Esophagus squamous epithelium (tissue), 5 donors: ENCODE measurements at places on chromosomes 7 and 10. TPM values are rescaled to one million over a fixed set of nuclear protein-coding genes. Genes with fewer than 3 reads are reported as not detected.

Gene CTNNA3
- total RNA-seq = 1.9 TPM

Gene GATA3
- 1.3 TPM for total RNA-seq

Gene SLC16A12
- 1.3 TPM for total RNA-seq

Gene NME8
- total RNA-seq = not detected

Gene FAM25C
- not detected for total RNA-seq

Gene STEAP1B
- 0.95 TPM for total RNA-seq

Gene INHBA
- not detected for total RNA-seq

Gene FBXL13
- 0.40 TPM for total RNA-seq

Gene AKR1C8
- total RNA-seq = not detected

Gene CDHR3
- 2.5 TPM for total RNA-seq

Gene STEAP1
- 15.7 TPM for total RNA-seq

Gene SPAM1
- total RNA-seq = not detected

Gene SPDYE5
- not detected for total RNA-seq

Gene FGL2
- total RNA-seq = 1.9 TPM

Gene ZP3
- 3.8 TPM for total RNA-seq

Gene HIPK2
- 30.8 TPM for total RNA-seq
